Small intestine (tissue), 16 donors: ENCODE measurements at places on chromosomes 2 and 18. TPM values are rescaled to one million over a fixed set of nuclear protein-coding genes. Genes with fewer than 3 reads are reported as not detected.

Gene GALR1
- 1.1 TPM for polyA plus RNA-seq

Gene EDAR
- not detected for polyA plus RNA-seq

Gene CNGA3
- polyA plus RNA-seq = 0.30 TPM

Gene PKDCC
- 129 TPM for polyA plus RNA-seq

Gene CGREF1
- 3.8 TPM for polyA plus RNA-seq

Gene FMNL2
- 23.3 TPM for polyA plus RNA-seq

Gene KCMF1
- polyA plus RNA-seq = 31.9 TPM

Gene SNORC
- 9.1 TPM for polyA plus RNA-seq

Gene LRP1B
- polyA plus RNA-seq = not detected

Gene HRH4
- polyA plus RNA-seq = 0.03 TPM

Gene PSMA8
- polyA plus RNA-seq = not detected

Gene CRYGC
- polyA plus RNA-seq = not detected

Gene ANKRD29
- 3.0 TPM for polyA plus RNA-seq

Gene GAREM2
- 0.22 TPM for polyA plus RNA-seq

Gene EPB41L3
- 167 TPM for polyA plus RNA-seq

Gene NEMP2
- 4.3 TPM for polyA plus RNA-seq

Gene AGFG1
- 116 TPM for polyA plus RNA-seq

Gene GAL3ST2
- 0.03 TPM for polyA plus RNA-seq

Gene MAB21L4
- polyA plus RNA-seq = 29.3 TPM

Gene CRACDL
- 4.6 TPM for polyA plus RNA-seq

Gene CFAP65
- not detected for polyA plus RNA-seq

Gene FN1
- 302 TPM for polyA plus RNA-seq

Gene PRSS56
- polyA plus RNA-seq = not detected

Gene CD226
- polyA plus RNA-seq = 0.27 TPM

Gene FOXD4L1
- 0.45 TPM for polyA plus RNA-seq

Gene CIB4
- polyA plus RNA-seq = not detected

Gene CD8B
- 11.3 TPM for polyA plus RNA-seq

Gene MC5R
- polyA plus RNA-seq = 5.0 TPM

Gene DNAH7
- 1.1 TPM for polyA plus RNA-seq

Gene UBXN4
- 40.0 TPM for polyA plus RNA-seq

Gene ARHGEF33
- polyA plus RNA-seq = not detected

Gene TRABD2A
- polyA plus RNA-seq = 35.5 TPM

Gene SCYGR1
- polyA plus RNA-seq = not detected

Gene SNRNP27
- polyA plus RNA-seq = 39.8 TPM

Gene SP9
- not detected for polyA plus RNA-seq

Gene MBD2
- 36.2 TPM for polyA plus RNA-seq

Gene ABCG8
- 35.6 TPM for polyA plus RNA-seq

Gene POLR1B
- 8.1 TPM for polyA plus RNA-seq

Gene RFX8
- 0.35 TPM for polyA plus RNA-seq

Gene FBXO15
- polyA plus RNA-seq = 0.83 TPM

Gene ZRANB3
- not detected for polyA plus RNA-seq

Gene POTEF
- polyA plus RNA-seq = not detected

Gene LGALSL
- polyA plus RNA-seq = 24.8 TPM

Gene CROCC2
- polyA plus RNA-seq = not detected

Gene UGT1A6
- not detected for polyA plus RNA-seq

Gene IL1R2
- polyA plus RNA-seq = 5.2 TPM

Gene MARCHF7
- polyA plus RNA-seq = 67.2 TPM

Gene FTCDNL1
- 0.54 TPM for polyA plus RNA-seq

Gene INPP5D
- 5.9 TPM for polyA plus RNA-seq
